T-cell (primary cell): ENCODE measurements at places on chromosomes 11 and 22.

DNA sequence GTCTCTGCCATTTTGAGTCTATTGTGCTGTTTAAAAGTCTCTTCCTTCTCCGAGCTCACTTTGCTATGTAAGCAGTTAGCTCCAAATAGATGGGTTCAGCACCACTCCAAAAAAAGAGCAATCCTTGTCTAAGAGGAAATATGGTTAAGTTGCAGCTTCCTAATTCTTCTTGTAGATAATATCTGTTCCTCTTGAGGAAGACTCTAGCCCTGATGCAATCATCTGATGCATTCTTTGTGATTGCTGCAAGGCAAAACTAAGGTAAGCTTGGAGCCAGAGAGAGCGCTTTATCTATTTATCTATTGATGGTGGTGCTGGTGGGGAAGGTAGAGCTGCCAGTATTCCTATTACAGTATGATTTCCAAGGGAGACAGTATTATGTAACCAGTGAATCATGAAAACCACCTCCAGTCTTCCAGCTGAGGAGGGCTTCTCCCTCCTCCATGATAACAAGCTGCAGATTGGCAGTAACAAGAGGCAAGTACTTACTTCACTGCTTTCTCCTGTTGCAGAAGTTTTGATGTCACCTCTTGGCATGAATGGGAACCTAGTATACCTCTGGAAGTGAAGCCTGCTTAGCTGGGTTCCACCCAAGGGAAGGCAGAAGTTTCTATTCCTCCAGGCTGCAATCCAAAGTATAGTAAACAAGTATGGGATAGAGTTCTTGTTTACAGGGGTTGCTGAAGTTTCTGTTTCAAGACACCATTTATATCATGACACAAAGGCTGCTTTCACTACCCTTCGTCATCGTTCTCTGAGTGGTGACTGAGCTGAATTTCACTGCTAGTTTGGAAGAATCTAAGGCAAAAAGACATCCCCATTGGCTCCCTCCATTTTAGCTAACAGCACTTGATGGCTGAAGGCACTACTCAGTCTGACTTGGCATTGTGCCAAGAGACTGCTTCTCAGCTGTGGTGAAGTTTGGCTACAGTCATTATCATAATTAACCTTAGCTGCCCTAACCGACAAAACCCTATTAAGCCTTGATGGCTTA is 49.7 kb downstream of the FDX1 start:
- no peaks in the 10 kb centered on the region for H3K36me3 ChIP-seq
- no peaks in the 10 kb centered on the region for H3K27me3 ChIP-seq
- DNase-seq: no peak
- H3K4me3 ChIP-seq: no peak overlapping the region
- no peak overlapping the region for H3K27ac ChIP-seq
- no peaks in the 10 kb centered on the region for H3K4me1 ChIP-seq

DNA sequence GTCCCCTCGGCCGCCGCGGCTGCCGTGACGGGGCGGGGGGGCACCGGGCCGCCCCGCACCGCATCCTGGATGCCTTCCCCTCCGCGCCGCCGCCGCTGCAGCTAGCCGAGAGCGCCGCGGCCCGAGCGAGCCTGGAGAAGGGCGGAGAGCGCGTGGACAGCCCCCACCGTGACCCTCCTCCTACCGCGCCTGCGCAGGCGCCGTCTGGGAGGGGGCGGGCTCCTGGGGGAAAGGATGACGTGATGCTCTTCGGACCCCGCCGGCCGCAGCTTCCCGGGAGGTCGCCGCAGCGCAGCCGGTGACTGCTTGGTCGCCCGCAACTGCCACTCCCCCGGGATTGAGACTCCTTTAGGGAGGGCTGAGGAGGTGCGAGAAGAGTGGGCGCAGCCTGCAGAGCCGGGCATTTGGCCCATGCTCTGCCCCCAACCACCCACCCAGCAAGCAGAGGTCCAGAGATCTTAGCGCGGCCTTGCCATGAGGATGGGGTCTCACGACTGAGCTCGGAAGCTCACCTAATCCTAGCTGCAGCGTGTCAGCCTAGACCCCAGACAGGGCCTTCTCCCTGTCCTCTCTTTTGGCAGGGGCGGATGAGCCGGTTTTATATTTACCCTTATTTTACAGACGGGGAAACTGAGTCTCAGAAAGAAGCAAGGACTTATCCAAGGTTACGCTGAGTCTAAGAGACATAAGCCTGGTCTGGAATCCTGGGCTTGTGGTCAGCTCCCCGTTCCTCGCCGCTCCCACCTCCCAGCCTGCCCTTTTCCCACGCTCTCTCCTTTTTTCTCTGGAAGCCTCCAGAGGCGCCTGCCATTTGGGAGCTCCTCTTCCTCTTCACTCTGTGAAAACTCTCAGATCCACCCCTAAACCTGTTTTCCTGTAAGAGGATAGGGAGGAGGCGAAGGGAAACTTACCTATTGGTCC is at the start of gene DENND5A:
DENND5A (minus strand) TSS at position 140 of the 921 bp plus-strand sequence. CDS start 281 bp downstream, outside the sequence.
- peaks cover 31% of the 10 kb centered on the region for H3K4me1 ChIP-seq
- peak within 1 kb of the TSS; percentile 86 for H3K4me3 ChIP-seq
- no peaks in the 10 kb centered on the region for H3K36me3 ChIP-seq
- DNase-seq: peak; percentile 30
- peak within 1 kb of the TSS; percentile 62 for H3K27ac ChIP-seq
- H3K27me3 ChIP-seq: peaks cover 14% of the 10 kb centered on the region

- H3K27ac ChIP-seq: no peak overlapping the region
- H3K27me3 ChIP-seq: peaks cover 50% of the 10 kb centered on the region
- no peaks in the 10 kb centered on the region for H3K4me1 ChIP-seq
- DNase-seq: no peak
- H3K4me3 ChIP-seq: no peak overlapping the region
- H3K36me3 ChIP-seq: no peaks in the 10 kb centered on the region
Observed at GRCh38 chr11:75436806-75437205, 3.8 kb upstream of the KLHL35 start.

DNA sequence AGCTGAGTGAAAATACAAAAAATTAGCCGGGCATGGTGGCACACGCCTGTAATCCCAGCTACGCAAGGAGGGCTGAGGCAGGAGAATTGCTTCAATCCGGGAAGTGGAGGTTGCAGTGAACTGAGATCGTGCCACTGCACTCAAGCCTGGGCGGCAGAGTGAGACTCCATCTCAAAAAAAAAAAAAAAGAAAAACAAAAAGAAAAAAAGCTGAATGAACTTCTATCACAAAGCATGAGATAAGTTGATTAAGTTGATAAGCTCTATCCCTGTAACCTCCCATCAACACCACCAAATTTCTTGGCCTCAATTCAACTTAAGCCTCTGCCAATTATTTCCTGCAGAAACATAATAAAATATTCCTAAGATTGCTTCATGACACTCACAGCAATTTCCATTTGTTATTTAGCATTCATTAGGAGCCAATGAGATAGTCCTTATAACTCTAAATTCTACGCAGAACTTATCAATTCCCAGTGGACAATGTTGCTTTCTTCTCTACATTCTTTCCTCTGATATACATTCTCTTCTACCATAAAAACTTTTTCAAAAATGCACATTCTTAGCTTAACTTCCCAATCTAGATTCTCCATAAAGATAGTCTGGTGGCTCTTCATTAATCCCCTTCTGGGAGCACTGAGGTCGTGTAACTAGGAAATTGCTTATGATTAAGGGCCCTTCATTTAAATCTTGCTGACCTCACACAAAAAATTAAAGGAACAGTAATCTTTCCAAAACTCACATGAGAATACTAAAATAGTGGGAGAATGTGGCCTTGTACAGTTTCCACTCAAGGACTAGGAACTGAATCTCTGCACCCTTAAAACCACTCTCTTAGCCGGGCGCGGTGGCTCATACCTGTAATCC is 2.9 kb downstream of the AMBRA1 start:
- peaks cover 12% of the 10 kb centered on the region for H3K4me1 ChIP-seq
- no peaks in the 10 kb centered on the region for H3K27me3 ChIP-seq
- no peak for DNase-seq
- no peak overlapping the region for H3K27ac ChIP-seq
- no peak overlapping the region for H3K4me3 ChIP-seq

DNA sequence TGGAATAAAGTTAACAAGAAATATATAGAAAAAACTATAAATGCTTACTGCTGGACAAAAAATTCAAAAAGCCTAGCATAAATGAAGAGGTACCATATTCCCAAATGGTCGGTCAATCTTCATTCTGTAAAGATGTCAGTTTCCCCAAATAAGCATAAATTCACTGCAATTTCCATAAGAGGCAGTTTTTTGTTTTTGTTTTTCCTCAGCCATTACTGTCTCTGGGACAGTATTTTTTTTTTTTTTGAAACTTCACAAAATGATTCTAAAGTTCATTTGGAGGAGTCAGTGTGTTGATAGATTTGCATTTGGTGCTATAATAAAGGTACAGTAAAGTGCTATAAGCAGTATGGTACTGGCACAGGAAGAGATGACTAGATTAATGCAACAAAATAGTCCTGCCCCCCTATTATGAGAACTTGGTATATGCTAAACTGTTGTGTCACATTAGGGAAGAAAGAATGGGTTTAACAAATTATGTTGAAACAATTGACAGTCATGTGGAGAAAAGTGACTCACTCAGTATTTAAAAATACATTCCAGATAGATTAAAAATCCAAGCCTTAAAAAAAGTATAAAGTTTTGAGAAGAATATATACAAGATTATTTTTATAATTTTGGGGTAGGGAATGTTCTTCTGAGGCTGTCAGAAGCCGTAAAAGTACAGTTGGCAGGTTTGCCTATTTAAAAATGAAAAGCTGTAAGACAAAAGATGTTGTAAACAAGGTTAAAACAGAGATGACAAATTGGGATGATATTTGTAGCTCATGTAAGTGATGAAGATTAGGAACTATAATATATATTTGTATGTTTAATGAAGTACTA is 2.6 kb upstream of the FTH1 start:
- no peak overlapping the region for H3K27ac ChIP-seq
- DNase-seq: no peak
- H3K36me3 ChIP-seq: no peaks in the 10 kb centered on the region
- peaks cover 19% of the 10 kb centered on the region for H3K4me1 ChIP-seq

DNA sequence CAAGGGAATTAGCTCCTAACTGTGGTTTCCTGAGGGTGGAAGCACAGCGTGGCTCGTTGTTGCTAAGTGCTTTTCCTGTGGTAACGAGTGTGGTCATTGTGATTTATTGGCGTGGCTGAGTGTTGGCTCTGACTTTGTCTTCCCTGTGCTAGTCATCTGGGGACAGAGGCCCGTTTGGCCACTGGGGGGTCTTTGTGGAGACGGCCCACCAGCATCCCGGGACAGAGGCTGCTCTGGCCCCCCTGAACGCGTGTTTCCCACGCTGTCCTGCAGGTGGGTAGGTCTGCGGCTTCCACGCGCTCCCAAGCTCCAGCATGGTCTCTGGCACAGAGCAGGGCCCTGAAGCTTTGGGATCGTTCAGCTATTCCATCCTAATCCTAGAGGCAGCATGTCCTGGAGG is 1040.0 kb downstream of the TBC1D22A start:
- H3K27me3 ChIP-seq: peaks cover 2% of the 10 kb centered on the region
- no peaks in the 10 kb centered on the region for H3K4me1 ChIP-seq
- DNase-seq: no peak
- H3K36me3 ChIP-seq: no peaks in the 10 kb centered on the region
- H3K27ac ChIP-seq: no peak overlapping the region

DNA sequence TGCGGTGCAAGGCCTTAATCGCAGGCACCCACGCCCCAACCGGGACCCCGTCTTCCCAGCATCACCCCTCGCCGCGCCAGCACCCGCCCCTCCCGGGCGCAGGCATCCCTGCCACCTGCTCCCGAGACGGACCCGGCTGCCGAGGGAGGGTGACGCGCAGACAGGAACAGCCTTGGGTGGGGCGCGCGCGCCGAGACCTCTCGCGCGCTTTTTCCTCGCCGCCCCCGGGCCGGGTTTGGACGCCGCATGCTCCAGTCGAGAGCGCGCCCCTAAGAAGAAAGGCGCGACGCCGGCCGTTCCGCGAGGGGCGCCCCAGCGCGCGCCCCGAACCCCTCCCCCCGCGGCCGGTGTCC is 504 bp downstream of the CFL1 start:
- H3K27ac ChIP-seq: peak overlapping the region; percentile 25
- peak overlapping the region; percentile 90 for H3K4me3 ChIP-seq
- H3K4me1 ChIP-seq: peaks cover 22% of the 10 kb centered on the region
- peaks cover 50% of the 10 kb centered on the region for H3K36me3 ChIP-seq
- peak; percentile 50 for DNase-seq
- H3K27me3 ChIP-seq: no peaks in the 10 kb centered on the region

GRCh38 chr11:107876141-107876540 is 17.6 kb upstream of the SLC35F2 start:
- H3K4me1 ChIP-seq: no peaks in the 10 kb centered on the region
- H3K27ac ChIP-seq: no peak overlapping the region
- no peak overlapping the region for H3K4me3 ChIP-seq
- H3K36me3 ChIP-seq: no peaks in the 10 kb centered on the region
- DNase-seq: no peak

GRCh38 chr11:69409812-69410645 is 71.4 kb upstream of the LINC01488 start:
- no peaks in the 10 kb centered on the region for H3K36me3 ChIP-seq
- no peaks in the 10 kb centered on the region for H3K27me3 ChIP-seq
- peaks cover 25% of the 10 kb centered on the region for H3K4me1 ChIP-seq
- H3K4me3 ChIP-seq: no peak overlapping the region
- H3K27ac ChIP-seq: no peak overlapping the region
- no peak for DNase-seq

DNA sequence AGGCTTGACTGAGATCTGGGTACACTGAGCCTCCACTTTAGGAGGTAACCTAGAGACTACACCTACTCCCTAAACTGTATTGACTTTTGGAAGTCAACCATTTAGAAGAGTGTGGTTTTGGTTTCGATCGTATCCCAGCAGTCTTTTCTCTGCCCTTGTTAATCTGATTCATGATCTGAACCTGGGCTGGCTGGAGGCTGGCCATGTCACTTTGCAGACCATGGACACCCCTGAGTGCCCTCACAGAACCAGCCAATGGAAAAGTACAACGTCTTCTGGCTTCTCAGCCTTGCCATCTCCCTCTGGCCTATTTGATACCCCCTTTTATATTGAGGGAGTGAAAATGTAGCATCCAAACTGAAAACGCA is 10.8 kb downstream of the EHF start:
- H3K4me3 ChIP-seq: no peak overlapping the region
- no peaks in the 10 kb centered on the region for H3K27me3 ChIP-seq
- peaks cover 4% of the 10 kb centered on the region for H3K4me1 ChIP-seq

DNA sequence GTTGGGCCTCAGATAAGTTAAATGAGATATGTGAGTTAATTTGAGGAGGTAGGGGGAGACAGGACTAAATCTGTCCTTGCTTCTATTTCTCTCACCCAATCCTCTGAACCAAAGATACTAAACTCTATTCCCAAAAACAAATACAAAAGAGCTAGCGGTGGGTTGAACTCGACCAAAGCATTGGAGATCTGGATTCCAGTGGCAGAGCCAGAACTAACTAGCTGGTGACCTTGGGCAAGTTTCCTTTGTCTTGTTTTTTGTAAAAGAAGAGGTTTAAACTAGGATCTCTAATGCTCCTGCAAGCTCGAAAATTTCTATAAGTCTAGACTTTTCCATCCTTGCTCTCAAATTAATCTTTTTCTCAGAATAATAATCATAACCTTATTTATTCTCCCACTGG is 1.5 kb downstream of the ME3 start:
- no peaks in the 10 kb centered on the region for H3K36me3 ChIP-seq
- no peaks in the 10 kb centered on the region for H3K27me3 ChIP-seq

- H3K27me3 ChIP-seq: peaks cover 2% of the 10 kb centered on the region
- H3K4me3 ChIP-seq: no peak overlapping the region
- no peak for DNase-seq
- H3K36me3 ChIP-seq: no peaks in the 10 kb centered on the region
- no peaks in the 10 kb centered on the region for H3K4me1 ChIP-seq
Observed at GRCh38 chr11:20661445-20661844, 7.9 kb upstream of the NELL1 start.

GRCh38 chr11:61775106-61775505 is 17.3 kb downstream of the TMEM258 start:
- no peak overlapping the region for H3K4me3 ChIP-seq
- no peaks in the 10 kb centered on the region for H3K36me3 ChIP-seq
- no peak overlapping the region for H3K27ac ChIP-seq
- peaks cover 29% of the 10 kb centered on the region for H3K27me3 ChIP-seq
- no peak for DNase-seq

- H3K4me3 ChIP-seq: no peak overlapping the region
- H3K27ac ChIP-seq: no peak overlapping the region
- peaks cover 8% of the 10 kb centered on the region for H3K4me1 ChIP-seq
- no peak for DNase-seq
Observed at GRCh38 chr22:45418056-45418769, 4.7 kb downstream of the RIBC2 start.
